Central memory CD4-positive, alpha-beta T cell (primary cell): ENCODE measurements at places on chromosomes 2 and 18.

- DNase-seq: no peak
Observed at GRCh38 chr2:174078275-174078674, 113.1 kb upstream of the SP3 start.

DNA sequence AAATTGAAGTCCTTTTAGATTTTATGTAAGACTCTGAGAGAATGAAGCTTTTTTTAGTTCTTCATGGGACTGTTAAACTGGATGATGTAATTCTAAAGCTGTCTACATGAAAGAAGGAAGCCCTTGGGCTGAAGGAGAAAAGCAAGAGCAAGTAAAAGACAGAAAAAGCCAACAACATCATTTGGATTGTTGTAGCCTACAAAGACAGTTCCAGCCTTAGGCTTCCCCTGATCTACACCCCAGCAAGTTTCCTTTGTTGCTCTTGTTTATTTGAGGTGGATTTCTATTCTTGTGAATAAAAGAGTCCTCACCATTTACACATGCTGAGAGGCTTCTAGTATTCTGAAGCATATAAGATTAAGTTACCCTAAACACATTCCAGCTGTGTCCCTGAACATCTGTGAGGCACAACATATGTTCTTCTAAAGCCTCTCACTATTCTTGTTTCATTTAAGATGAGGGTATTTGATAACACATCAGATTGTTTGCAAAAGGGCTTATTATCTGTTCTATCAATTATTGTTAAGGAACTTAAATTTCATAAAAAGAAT is 377.8 kb downstream of the LNPK start:
- DNase-seq: no peak

GRCh38 chr18:48219037-48219809 is 190.0 kb downstream of the ZBTB7C start:
- no peak for DNase-seq

DNA sequence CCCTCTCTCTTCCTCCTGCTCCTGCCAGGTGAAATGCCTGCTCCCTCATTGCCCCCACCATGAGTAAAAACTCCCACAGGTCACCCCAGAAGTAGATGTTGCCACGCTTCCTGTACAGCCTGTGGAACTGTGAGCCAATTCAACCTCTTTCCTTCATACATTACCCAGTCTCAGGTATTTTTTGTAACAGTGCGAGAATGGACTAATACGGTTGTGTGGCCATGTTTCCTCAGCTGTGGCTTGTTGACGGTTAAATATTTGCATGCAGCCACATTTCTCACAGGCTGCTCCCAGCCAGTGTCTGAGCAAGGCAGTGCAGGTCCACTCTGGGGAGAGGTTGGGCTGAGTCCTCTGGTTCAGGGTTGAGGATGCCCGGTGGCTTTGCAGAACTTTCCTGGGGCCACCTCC is 27.8 kb upstream of the COPS8 start:
- DNase-seq: no peak

DNA sequence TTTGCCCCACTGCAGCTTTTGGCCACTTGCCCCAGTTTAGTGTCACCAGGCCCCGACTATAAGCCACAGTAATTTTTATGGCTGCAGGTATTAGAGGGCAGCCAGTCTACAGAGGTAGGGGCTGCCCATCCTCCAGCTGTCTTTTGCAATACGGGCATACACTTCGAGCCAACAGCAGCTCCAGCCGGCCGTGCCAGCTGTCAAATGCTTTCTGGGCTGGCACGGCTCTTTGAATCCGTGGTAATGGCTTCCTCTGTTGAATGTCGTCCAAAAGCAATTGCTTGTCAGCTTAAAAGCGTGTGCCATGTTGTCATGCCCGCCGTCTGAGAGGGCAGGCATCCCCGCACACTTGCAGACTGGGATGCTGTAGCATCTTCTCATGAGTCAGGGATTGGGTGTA is 41.3 kb downstream of the BCL2L11 start:
- no peak for DNase-seq
